ENCODE measurements at places on chromosomes 13 and 19. TPM values are rescaled to one million over a fixed set of nuclear protein-coding genes. Genes with fewer than 3 reads are reported as not detected.

Gene TMEM272
- 0.17 TPM for total RNA-seq

Gene GNG7
- 11.3 TPM for total RNA-seq

Gene NCR1
- total RNA-seq, result not detected

Gene ZIC2
- total RNA-seq, result 44.4 TPM

Gene FAAP24
- 4.9 TPM for total RNA-seq

Gene RFC3
- total RNA-seq, result 38.2 TPM

Gene SWSAP1
- 2.5 TPM for total RNA-seq

Data from HCT116 (cell line).